ENCODE measurements at places on chromosomes 5 and 9.

- no peaks in the 10 kb centered on the region for H3K4me1 ChIP-seq
- DNase-seq: no peak
- peaks cover 67% of the 10 kb centered on the region for H3K36me3 ChIP-seq
- H3K4me3 ChIP-seq: no peak overlapping the region
- no peak overlapping the region for H3K27ac ChIP-seq
These were observed 36.0 kb downstream of the HMGXB3 start for GRCh38 chr5:150036513-150036912.

- no peaks in the 10 kb centered on the region for H3K4me1 ChIP-seq
- no peaks in the 10 kb centered on the region for H3K27me3 ChIP-seq
- H3K27ac ChIP-seq: no peak overlapping the region
- H3K36me3 ChIP-seq: no peaks in the 10 kb centered on the region
- DNase-seq: no peak
- H3K4me3 ChIP-seq: no peak overlapping the region
These were observed 72.6 kb downstream of the DAPK1 start for GRCh38 chr9:87570000-87570908.

GRCh38 chr9:114682846-114683245 is 854 bp upstream of the TEX48 start:
- no peak overlapping the region for H3K4me3 ChIP-seq
- DNase-seq: no peak

- H3K4me3 ChIP-seq: no peak overlapping the region
- H3K4me1 ChIP-seq: peaks cover 47% of the 10 kb centered on the region
These were observed 33.4 kb upstream of the SLC25A51 start for GRCh38 chr9:37937366-37937765.

- no peaks in the 10 kb centered on the region for H3K4me1 ChIP-seq
- no peaks in the 10 kb centered on the region for H3K36me3 ChIP-seq
These were observed 202.1 kb downstream of the SNX18 start for GRCh38 chr5:54719384-54720283.

DNA sequence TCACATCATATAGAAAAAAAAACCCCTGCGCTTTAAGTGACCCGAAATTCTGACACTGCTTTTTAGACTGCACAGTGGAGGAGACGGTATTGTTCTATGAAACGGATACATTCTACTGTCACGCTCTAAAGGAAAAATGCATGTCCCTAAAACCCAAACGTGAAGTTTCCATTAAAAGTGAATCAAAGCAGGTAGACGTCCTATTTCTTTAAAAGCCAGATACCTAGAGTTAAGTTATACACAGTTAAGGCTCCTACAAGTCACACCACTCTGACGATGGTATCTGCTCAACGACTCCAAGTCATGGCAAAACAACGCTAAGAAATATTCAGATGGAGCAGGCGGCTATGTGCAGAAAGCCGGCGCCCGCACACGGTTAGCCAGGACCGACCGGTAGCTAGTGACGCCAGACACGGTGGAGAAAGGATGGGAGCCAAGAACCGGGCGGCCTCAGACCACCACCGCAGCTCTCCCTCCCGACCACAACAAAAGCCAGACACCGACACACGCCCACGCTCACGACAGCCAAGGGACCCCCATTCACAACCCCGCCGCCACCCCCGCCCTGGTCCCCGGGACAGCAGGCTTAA is 734 bp downstream of the SKP1 start:
- H3K4me3 ChIP-seq: peak overlapping the region; percentile 84
- H3K36me3 ChIP-seq: peaks cover 20% of the 10 kb centered on the region
- H3K27me3 ChIP-seq: no peaks in the 10 kb centered on the region
